ENCODE measurements at places on chromosomes 11 and 22. TPM values are rescaled to one million over a fixed set of nuclear protein-coding genes. Genes with fewer than 3 reads are reported as not detected.

LRRC4C gene
- total RNA-seq = not detected

ZNF215 gene
- total RNA-seq = 0.91 TPM

BLID gene
- total RNA-seq = not detected

DLAT gene
- total RNA-seq = 29.9 TPM

SCUBE1 gene
- total RNA-seq = 0.18 TPM

LRP4 gene
- total RNA-seq = 7.3 TPM

CLMP gene
- total RNA-seq = 26.7 TPM

MPEG1 gene
- not detected for total RNA-seq

RAB36 gene
- 7.7 TPM for total RNA-seq

All from A549 treated with dexamethasone at 1 μM for 4 hours (cell line).